ENCODE measurements at places on chromosomes 1 and 21.

- no peak for DNase-seq
Observed at GRCh38 chr1:13554798-13555197, 28.8 kb upstream of the PDPN start.

DNA sequence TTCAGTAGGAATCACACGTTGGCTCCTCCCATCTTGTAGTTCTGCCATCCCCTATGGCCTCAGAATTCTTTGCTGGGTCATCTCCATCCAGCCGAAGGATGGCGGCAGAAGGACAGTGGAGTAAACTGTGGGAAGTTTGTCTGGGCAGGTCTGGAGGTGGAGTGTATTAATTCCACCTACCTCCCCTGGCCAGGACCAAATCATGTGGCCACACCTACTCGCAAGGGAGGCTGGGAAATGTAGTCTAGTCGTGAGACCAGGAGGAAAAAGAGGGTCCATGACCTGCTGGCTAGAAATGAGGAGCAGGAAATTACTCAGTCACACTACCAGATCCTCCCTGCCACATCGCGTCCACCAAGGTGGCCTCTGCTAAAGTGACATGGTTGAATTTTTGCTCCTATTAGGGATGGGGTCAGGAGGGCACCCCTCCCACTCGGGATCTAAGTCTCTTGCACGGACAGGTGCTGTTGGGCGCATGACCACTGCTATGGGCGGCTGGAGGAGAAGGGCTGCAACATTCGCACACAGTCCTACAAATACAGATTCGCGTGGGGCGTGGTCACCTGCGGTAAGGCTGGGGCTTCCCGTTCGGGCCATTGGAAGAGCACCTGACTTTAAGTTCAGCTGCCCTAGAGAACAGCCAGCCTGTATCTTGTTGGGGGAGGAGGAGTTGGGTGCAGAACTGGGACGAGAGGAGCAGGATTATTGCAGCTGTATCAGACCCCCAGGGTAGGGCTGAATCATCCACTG, 19.5 kb downstream of the PLA2G5 start:
- DNase-seq: no peak

- peak; percentile 62 for DNase-seq
Observed at GRCh38 chr1:212928323-212929291, 21.7 kb upstream of the VASH2 start.

- DNase-seq: no peak
Observed at GRCh38 chr1:230300322-230301301, 125.5 kb downstream of the PGBD5 start.

GRCh38 chr21:33988237-33989017, 72.8 kb upstream of the ATP5PO start:
- DNase-seq: no peak

DNA sequence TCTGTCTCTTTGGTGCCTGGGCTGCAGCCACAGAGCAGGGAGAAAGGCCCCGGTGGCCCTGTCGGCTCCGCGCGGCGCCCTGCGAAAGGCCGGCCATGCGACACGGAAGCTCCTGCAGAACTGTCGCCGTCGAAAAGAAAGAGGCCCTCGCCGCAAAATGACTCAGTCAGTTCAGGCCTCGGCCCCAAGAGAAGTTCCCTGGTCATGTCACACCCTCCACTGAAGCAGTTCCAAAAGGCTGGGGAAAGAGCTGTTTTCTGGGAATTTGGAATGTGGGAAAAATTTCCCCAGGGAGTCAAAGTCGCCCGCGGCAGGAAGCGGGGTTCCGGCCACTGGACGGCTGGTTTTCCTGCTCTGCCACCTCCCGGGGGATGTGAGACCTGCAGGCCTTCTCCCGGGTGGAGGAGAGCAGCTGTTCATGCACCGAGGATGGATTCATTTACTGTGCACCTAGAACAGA, 115.8 kb upstream of the ZNF678 start:
- DNase-seq: no peak

DNA sequence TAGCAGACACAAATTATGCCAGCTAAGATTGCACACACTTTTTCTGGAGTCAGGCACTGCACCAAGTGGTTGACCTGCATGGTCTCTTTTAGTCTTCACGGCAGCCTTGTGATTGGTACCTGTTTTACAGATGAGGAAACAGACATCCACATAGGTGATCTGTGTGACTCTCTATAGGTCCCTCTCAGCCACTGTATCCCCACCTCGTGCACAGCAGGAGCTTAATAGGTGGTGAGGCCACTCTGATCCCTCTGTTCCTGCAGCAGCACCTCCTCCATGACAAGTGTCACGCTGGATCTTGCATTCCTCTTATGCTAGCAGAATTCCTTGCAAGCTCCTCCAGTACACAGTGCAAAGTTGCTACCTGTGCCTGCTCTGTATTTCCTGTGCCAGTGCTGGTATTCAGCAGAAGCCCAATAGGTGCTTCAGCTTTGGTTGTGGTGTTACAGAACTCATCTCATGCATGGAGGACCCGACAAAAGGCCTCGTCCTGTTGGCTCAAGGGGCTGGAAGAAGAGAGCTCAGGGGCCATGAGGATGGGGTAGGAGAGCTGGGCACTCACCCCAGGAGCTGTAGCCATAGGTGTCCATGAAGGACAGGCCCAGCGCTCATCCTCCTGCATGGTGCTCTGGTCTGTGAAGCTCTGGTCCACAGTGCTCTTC, 546.7 kb downstream of the PTPRU start:
- no peak for DNase-seq

- no peak for DNase-seq
Observed at GRCh38 chr21:45001134-45002095, 61.6 kb downstream of the SLX9 start.

DNA sequence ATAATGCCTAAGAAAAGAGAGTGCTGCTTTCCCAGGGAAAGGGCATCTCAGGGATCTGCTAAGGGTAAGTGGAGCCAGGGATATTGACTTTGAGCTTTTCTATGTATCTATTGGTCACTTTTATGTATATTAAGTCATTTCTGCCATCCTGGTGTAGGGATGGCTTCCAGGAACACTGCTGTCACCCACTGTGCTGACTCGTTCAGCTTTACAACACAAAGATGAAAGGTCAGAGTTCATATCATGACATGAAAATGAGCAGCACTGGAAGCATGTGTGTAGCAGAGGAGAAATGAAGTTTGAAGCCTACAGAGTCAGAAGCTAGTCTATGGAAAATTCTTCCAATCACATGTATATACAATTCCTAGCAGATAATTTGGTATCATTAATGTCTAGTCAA, 37.1 kb upstream of the RGS8 start:
- DNase-seq: no peak

- no peak for DNase-seq
Observed at GRCh38 chr1:6294080-6294889, 33.4 kb upstream of the GPR153 start.

DNA sequence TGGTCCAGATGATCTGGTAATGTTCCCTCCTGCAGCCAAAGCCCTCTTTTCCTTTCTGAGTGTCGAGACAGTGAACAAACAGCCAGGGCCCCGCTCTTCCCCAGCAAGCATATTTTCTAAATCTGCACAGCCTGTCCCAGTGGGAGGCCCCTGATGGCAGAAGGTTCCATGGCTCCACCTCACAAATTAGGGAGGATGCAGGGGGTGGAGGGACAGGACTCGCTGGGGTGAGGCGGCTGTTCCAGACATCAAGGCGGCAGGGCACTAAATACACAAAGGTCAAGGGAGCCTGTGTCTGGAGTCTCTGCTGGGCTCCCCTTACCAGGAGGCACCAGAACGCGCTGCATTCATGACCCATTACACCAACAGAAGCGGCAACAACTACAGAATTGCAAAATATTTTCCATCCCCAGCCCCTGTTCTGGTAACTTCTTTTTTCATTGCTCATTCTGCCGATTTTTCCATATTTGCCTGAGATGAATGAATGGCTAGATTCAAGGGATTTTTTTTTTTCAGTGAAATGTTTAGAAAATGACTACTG, 27.0 kb upstream of the PRELP start:
- DNase-seq: no peak

- DNase-seq: no peak
Observed at GRCh38 chr1:107326824-107327445, 186.1 kb downstream of the NTNG1 start.
